ENCODE measurements at places on chromosomes 2 and 18. TPM values are rescaled to one million over a fixed set of nuclear protein-coding genes. Genes with fewer than 3 reads are reported as not detected.

GRCh38 chr2:148965623-148966437 is 72.7 kb upstream of the LYPD6B start:
- no peak for ATAC-seq

Gene STAT4
- total RNA-seq, result 0.62 TPM

GRCh38 chr2:195818526-195818925 is 161.5 kb downstream of the SLC39A10 start:
- ATAC-seq, result no peak

Gene MYOM1
- 37.6 TPM for total RNA-seq

Gene GPR75
- 2.5 TPM for total RNA-seq

Measured in gastroesophageal sphincter (tissue), 4 donors.